ENCODE measurements at places on chromosomes 4 and X.
A peak's percentile ranks its signal among the peaks of the same experiment; 100 is the strongest.

GRCh38 chrX:153516073-153516472, 1.4 kb upstream of the ATP2B3 start:
- DNase-seq, result no peak

DNA sequence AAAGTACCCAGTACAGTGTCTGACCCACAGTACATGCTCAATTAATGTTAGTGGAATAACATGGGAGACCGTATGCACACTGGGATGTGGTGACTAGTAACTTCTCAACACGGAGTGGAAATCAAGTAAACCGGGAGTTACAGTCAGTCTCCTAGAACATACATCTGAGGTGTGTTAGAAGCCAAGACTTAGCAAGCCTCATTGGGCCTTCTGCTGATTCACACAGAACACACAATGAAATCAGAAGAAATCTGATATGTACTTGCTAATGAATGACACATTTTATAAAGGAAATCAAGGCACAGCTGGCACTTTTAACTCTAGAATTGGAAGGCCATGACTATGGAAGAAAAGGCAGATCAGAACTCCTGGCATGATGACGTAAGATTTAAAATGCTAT, 13.0 kb downstream of the TRAPPC2 start:
- no peak for DNase-seq

DNA sequence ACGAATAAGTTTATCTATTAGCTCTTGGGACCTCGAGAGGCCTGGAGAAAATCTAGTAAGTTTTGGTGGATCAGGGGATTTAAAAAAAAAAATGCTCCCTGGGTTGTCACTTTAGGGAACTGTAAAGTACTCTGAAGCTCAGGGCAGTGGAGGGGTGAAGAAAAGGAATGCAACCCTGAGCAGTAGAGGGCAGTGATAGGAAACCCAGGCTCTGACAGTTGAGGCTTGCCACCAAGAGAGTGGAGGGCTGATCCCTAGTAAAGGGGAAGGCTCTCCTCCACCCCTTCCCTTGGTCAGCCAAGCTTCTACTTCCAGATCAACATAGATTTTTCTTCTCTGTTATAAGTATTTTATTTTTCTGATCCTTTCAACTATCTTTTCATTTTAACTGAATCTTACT, 73.1 kb downstream of the FBXO8 start:
- DNase-seq, result peak; percentile 1

GRCh38 chr4:5166377-5166776, 115.1 kb downstream of the STK32B start:
- DNase-seq, result no peak

- peak; percentile 75 for DNase-seq
Measured at GRCh38 chrX:13658602-13659001, 5.7 kb downstream of the TCEANC start.

DNA sequence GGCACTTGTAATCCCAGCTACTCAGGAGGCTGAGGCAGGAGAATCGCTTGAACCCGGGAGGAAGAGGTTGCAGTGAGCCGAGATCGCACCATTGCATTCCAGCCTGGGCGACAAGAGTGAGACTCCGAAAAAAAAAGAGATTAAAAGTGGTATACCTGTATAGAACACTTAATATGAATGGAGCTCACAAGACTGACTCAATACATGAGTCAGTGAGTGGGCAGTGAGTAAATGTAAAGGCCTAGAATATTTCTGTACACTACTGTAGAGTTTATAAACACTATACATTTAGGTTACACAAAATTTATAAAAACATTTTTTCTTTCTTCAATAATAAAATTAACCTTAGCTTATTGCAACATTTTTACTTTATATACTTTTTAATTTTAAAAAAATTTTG, 93.8 kb downstream of the CENPC start:
- DNase-seq, result no peak
